ENCODE measurements at places on chromosomes 12 and 14.

GRCh38 chr12:58588770-58589169, 331.5 kb downstream of the LRIG3 start:
- DNase-seq, result no peak

DNA sequence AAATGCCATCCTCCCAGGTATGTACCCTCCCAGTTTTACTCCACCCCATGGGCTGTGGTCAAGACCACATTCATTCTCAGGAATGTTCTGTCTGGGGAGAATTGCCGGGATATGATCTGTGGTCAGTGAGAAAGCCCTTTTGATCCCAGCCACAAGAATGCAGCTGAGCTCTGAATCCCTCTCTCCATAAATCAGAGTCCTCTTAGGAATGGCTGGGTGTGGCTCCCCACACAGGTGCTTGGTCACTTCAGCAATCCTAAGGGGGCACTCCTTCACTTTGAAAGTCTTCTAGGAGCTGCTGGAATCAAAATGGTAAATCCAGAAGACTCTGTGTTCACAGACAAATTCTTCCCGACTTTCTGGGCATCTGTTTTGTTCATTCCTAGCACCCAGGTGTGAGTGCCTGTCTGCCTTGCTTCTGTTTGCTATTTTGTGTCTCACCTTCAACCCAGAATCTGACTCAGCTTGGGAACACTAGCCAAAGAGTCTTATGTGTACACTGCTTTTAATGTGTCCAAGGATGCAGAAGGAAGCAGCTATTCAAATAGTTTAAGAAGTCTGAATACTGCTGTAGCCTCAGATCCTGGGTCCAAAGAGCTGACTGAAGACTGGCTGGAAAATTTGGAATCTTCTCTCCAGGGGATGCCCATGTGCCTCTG, 144.6 kb upstream of the CDKN3 start:
- DNase-seq, result no peak

DNA sequence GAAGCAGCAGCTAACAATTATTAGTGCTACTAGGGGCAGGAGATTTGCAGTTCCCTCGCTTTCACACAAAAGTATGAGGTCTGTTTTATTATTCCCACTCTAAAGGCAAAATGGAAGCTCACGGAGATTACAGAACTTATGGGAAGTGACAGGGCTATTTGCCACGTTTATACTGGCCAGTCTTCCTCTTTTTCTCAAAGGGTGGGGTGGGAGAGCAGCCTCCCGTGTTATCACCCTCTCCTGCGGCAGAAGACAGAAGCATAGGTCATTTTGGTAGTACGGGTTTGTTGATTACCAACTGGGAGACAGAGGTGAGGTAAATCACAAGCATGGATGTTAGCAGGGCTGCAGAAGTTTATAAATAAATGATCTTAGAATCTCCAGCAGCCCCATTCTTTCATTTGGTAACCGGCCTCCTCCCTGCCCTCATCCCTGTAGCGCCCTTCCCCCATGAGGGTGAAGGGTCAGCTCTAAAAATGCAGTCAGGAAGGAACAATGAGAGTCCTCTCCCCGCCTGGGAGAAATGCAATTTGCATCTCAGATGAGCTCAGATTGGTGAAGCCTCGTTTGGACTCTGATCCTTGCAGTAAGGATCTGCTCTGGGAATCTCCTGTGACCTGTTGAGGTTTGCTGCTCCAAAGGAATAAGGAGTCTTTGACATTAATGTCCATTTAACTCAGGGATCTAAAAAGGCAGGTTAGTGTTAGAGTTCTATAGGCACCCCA, 44.7 kb upstream of the SINHCAF start:
- no peak for DNase-seq

GRCh38 chr14:35988550-35988949, 162.4 kb downstream of the BRMS1L start:
- DNase-seq, result no peak

DNA sequence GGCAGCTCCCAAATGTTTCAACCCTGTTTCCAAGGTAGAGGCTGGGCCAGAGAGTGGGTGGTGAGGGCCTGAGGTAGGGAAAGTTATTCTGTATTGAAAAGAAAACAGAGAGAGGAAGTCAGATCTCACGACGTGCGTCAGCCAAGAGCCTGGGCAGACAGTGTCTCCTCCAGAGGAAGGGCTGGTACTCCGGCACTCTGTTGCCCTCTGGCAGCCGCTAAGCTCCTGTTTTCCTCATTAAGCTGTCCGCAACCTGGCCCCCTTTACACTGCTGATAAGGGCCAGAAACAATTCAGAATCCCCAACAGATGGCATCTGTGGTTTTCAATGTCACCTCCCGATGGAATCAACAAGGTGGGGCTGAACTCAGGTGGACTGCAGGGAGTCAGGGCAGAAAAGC, 26.0 kb upstream of the LTBP2 start:
- DNase-seq, result no peak

DNA sequence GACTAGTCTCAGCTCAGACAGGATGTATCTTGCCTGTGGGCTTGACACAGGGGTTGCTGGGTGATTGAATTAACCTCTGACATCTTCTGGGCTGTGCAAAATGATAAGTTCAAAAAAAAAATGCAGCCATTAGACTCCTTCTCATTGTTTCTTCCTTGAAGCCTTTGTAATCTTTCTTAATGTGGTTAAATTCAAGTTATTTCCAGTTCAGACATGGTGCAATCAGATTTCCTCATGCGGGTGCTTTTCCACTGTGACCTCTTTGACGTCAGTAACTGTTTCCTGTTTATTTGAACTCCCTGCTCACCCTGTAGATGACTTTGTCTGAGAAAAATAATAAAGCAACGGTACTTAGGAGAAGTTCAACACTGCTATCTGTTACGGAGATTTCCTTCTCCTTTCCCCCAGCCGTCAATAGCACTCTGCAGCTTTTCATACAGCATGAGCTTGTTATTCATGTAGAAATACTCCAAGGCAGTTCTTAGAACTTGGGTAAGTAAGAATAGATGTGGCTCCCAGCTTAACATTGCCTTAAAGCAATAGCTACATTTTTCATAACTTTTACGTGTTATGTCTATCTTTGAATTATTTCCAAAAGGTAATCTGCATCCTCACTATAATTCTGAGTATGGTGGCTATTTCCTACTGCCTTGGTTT, 155.5 kb downstream of the PRKCH start:
- DNase-seq, result no peak

DNA sequence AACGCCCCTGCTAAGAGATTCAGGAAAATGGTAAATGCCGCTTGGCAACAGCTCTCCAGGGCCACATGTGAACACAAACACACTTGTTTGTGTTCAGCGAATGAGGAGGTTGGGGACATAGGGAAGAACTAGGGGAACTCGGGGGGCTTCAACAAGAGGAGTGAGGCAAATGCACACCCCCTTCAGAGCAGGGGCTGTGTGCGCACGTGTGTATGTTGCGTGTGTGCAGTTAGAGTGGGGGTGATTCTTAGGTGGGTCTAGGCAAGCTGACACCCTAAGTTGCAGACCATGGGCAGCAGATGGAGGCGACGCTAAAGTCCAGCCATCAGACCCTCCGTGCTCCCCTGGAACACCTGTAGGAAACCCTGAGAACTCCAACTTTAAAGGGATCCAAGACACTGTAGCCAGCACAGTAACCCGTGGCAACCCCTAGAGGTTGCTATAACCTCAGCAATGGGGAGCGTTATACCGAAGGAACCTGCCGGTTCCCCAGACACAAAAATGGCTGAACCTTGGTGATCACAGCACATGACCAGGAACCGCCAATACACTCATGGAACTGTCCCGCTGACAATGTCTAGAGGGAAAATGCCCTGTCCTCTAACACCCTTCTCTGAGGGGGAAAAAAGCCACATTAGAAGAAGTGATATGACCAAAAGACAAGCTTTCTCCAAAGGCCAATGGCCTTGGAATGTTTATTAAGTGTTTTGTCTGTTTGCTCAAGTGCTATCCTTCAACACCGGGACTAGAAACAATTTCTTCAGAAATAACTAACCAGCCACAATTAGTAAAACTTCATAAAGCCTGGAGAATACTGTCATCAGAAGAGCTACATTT, 86.5 kb upstream of the CEP83 start:
- DNase-seq, result no peak

- no peak for DNase-seq
Observed at GRCh38 chr14:93146119-93146518, 30.4 kb upstream of the ITPK1 start.

DNA sequence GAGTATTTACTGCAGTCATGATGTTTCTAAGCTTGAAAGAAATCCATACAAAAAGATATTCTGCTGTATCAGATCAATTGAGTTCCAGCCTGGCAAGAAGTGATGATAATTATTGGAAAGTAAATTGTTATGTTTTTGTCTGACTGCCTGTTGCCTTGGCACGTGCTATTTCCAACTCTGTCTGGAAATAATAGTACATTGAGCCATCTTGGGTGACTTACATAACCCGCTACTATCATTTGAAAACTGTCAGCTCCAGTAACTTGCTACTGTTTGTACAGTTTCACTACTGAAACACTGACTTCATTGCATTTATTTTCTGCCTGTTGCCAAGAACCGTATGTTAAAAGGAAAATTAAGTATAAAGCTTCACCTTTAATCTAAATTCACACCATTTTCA, 318.6 kb downstream of the ITPR2 start:
- no peak for DNase-seq

Data from stimulated activated CD8-positive, alpha-beta memory T cell treated with anti-CD3 and anti-CD28 coated beads, Interleukin-15, amount 100 ng/mL, for 24 hours (primary cell).